ENCODE measurements at places on chromosomes 4 and X.

DNA sequence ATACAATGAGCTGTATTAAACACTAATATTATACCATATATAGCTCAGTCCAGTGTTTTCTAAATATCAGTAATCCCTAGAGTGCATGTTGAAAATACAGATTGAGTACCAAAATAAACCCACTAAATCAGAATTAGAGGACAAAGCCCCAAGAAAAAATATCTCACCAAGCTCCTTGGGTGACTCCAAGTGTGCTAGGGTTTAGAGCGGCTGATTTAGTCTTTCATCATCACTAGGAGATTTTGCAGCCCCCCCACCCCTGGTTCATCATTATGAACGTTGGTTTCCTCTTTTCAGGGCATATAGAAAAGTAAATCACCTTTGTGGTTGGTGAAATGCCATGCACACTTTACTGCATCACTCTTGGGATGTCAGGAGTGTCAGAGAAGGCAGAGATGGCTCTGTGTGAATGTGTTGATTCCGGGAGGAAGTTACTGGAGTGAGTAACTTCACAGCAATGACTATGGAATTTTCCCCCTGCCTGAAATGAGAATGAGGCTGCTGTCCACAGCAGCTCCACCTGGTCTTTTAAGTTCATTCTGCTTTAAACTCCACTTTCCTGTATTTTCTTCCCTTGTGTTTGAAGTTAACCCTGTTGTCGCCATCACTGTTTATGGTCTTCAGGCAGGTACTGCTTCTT is 25.2 kb upstream of the ANAPC4 start:
- DNase-seq = no peak

DNA sequence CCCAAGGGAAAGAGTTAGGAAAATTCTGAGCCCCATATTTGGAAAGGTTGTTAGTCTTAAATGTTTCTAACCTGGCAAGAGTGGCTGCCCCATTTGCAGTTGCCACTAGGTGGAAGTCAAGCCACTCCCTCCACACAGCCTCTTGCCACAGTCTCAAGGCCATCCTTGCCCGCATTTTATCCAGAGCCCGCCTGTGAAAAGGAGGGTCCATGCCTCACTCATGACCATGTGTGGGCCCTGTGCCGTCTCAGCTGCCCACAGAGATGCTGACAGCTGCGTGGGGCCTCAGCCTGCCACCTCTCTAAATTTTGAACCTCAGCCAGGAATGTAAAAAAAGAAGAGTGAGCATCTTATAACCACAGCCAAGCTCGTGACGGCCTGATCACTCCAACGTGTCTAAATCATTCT is 201.5 kb upstream of the FAM241A start:
- no peak for DNase-seq

GRCh38 chr4:71607109-71607508 is 176.8 kb downstream of the GC start:
- DNase-seq = no peak

GRCh38 chrX:149198980-149199732 is 305.9 kb downstream of the IDS start:
- DNase-seq = no peak

GRCh38 chr4:47615385-47615784 is 130.3 kb downstream of the ATP10D start:
- no peak for DNase-seq

DNA sequence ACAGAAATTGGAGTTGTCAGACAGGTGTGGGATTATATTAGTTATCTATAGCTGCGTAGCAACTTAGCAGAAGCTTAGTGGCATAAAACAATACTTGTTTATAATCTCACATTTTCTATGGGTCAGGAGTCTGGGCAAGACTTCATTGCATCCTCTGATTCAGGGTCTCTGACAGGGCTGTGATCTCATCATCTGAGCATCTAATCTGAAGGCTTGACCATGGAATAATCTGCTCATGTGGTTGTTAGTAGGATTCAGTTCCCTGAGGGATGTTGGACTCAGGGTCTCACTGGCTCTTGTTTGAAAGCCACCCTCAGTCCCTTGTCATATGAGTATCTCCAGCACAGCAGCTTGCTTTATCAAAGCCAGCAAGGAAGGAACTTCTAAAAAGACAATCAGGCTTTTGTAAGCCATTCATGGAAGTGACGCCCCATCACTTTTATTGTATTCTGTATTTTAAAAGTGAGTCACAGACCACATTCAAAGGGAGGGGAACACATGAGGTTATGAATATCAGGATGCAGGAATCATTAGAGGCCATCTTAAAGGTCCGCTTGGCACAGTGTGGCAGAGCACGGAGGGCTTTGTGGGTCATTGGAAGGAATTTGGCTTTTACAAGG is 37.2 kb upstream of the FAM9B start:
- no peak for DNase-seq

DNA sequence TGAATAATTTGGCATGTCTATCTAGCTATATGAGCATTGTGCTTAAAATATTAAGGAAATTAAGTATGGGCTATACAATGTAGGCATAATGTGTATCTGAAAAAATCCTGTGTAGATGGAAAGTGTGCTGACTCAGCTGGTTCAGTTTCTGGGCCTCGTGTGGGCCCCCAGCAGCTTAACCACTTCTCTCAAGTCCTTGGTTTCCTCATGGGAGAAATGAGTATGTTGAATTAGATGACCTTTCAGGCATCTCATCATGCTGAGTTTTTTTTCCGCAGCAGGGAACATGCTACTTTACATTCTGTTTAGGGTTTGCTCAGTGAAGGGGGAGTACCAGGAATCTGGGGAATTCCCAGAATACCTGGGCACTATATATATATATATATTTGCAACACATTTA is 30.5 kb downstream of the RHOH start:
- no peak for DNase-seq

DNA sequence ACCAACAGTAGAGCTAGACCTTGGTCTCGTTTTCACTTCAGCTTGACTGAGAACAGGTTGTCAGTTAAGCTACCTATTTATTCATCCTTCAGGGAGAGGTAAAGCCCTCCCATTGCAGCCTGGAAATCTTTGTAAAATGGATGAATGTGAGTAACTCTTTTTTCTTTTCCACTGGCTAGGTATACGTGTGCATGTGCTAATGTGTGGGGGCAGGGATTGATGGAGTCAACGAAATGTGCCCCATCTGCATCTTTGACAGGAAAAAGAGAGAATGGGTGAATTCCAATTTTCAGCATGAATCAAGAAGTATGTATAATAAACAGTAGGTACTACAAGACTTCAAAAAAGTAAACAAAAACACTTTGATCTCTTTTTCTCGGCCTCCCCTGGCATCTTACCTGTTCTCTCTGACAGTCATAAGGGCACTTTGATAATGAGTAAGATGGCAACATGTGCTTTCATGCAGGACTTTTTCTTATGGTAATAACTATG is at the start of gene IL21:
Gene IL21 (minus strand): TSS at position 51 of the 492 bp plus-strand sequence. CDS start 55 bp downstream, outside the sequence.
- no peak for DNase-seq

DNA sequence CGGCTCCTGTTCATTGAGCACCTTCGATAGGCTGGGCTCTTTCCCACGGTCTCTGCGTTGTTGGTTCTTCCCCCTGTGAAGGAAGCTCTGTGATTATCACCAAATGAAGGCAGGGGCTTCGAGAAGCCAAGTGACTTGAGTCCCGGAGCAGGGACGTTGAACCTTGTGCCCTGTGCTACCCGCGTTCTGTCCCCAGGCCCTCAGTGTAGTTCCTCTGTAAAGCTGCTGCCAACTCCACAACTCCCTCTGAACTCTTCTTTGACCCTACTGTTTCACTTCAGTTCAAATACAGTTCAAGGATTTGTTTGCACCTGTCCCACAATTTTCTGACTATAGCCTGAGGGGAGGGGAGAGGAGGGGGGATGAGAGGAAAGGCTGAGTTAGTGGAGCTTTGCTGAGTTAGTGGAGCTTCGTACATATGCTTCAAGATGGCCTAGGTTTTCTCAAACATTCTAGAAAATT is 635 bp upstream of the PHF8 start:
- DNase-seq = no peak

- DNase-seq = no peak
Measured at GRCh38 chrX:11472879-11473278, 179.7 kb downstream of the AMELX start.

GRCh38 chrX:24566240-24566639 is 80.9 kb downstream of the PCYT1B start:
- no peak for DNase-seq

DNA sequence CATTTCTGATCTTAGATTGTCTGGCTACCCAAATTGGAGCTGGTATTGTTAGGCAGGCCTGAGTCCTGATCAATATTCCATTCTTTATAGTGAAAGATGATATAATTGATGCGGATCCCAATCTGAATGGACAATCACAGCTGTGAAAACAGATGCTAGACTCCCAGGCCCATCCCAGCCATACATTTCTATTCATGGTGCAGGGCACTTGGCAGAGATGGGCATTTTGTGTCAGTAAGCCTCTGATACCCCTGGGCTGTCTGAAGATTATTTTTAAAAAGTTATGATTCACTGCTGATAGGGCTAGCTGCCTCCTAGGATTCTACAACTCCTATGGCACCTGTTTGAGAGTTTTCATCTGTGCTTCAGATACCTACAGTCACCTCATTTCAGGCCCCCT is 61.2 kb upstream of the TSPAN7 start:
- DNase-seq = no peak

- DNase-seq = no peak
Measured at GRCh38 chr4:83238393-83239248, 46.0 kb downstream of the COQ2 start.

DNA sequence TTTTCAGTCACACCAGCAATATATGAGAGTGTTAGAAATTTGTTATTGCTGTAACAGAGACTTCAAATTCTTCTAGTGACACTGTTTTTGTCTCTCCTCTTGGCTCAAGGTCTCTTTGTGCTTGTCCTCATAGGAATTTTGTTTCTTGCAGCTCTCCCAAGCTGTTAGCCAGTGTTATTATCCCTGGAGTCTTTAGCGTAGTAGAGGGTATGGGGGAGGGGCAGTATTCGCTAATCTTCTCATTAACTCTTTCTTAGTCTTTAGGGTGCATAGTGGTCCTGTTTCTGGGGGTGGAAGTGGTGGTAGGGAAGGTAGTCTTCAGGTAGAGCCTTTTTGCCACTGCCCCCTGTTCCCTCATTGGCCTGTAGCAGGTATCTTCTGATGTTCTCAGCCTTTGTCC is 79.4 kb downstream of the JADE3 start:
- no peak for DNase-seq

GRCh38 chrX:95040104-95040503 is 1366.1 kb downstream of the FAM133A start:
- DNase-seq = no peak

DNA sequence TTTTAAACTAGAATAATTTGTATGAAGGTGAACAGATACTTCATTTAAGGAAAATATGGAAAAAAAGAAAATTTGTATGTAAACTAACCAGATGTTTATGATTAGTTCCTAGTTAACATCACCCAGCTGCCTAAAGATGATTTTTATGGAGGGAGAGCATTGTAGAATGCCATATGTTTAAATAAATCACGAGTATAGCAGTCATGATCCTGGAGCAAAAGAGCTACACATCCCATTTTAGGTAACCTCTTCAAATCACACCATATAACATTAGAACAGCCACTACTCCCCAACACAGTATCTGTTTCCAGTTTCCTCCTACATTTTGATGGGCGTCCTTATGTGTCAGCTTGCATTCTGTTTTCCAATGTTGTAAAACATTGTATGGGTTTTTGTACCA is 571.9 kb upstream of the FAM241A start:
- DNase-seq = no peak

- no peak for DNase-seq
Measured at GRCh38 chrX:147935156-147935758, 23.5 kb downstream of the FMR1 start.

DNA sequence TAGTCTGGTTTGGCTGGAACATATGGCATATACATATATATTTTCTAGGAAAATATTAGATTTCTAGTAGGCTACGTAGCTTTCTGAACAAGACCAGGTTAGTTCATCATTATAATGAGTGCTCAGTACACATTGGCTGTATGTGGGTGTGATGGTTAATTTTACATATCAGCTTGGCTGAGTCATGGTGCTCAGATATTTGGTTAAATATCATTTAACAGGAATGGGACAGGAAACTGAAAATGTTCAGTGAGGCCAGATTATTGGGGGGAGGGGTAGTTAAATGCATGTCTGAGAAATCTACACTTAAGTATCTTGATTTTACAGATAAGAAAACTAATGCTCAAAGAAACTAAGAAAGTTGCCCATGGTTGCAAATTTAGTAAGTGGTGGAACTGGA is 160.1 kb downstream of the RBMX2 start:
- DNase-seq = no peak

DNA sequence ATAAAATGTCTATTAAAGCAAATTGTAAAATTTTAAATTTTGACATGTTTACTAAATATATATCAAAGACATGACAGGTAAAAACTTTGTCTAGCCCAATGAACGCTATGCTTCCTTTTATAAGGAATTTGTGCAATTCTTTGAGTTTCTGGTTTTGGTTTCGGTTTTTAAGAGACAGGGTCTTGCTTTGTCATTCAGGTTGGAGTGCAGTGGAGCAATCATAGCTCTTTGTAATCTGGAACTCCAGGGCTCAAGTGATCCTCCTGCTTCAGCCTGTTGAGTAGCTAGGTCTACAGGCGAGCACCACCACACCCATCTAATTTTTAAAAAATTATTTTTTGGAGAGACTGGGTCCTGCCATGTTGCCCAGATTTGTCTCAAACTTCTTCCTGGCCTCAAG is 60.7 kb downstream of the BLTP1 start:
- no peak for DNase-seq

DNA sequence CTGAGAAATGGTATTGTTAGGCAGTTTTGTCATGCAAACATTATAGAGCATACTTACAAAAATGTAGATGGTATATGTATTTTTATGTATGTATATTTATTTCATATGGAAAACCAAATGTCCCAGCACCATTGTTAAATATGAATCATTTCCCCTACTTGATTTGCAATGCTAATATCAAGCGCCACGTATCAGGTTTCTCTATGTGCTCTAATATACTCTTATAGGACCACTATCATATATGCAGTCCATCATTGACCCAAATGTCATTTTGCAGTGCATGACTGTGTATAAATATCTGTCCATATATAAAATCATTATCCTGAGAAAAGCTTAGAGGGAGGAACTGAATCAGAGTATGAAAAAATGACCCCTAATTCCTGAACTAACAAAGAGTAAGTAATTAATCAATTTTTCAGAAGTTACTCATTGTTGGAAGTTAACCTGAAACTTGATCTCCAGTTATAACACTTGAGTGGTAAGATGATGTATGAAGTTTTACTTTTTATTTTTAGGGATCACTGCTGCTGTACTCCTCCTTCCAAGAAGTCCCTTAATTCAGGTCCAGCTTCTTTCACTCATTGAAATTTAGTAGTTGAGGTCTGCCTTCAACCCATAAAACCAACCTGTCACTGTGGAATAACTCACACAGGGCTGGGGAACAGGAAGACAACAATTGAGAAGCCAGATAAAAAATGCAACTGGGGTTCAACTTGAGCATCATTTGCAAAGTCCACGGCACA is 134.8 kb upstream of the LDB2 start:
- DNase-seq = no peak

- no peak for DNase-seq
Measured at GRCh38 chrX:38656350-38656915, 95.1 kb downstream of the TSPAN7 start.

GRCh38 chrX:110210417-110211139 is 107.3 kb downstream of the AMMECR1 start:
- no peak for DNase-seq
